Heart left ventricle (tissue), 16 donors: ENCODE measurements at places on chromosomes 1 and 21.

DNA sequence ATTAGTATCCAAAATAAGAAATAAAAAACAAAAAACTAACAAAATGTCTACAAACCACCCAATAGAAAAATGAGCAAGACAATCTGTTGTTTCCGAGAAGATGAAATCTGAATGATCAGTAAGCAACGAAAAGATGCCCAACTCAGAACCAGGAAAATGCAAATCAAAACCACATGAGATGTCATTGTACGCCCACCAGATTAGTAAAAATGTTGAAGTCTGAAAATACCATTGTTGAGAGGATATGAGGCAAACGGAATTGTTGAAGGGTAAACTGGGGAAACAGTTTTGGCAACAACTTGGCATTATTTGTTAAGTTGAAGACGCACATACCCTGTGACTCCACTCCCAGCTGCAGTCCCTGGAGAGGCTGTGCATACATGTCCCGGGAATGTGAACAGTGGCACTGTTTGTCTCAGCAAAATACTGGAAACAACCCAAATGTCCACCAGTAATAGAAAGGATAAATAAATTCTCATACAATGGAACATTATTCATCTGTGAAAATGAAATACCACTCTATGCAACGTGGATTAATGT, 10.6 kb downstream of the ZBTB17 start:
- DNase-seq: no peak
- H3K36me3 ChIP-seq: peaks cover 19% of the 10 kb centered on the region

DNA sequence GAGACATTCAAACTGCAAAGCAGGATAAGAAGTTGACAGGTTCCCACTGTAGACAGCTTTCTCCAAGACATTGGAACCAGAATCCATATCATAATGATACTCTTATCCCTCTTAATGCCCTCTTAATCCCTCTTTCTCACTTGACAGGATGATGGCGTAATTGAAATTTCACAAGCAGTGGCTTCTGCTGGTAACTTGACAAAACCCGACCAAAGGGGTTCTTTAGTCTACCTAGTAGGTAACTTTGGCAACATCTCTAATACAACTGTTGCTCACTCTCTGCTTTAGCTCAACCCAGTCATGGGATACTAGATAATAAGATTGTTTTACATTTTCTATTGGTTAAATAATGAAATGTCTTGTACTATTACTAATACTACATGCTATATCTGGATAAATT, 34.7 kb downstream of the S100A10 start:
- H3K27me3 ChIP-seq: no peaks in the 10 kb centered on the region
- no peak overlapping the region for H3K4me3 ChIP-seq
- peaks cover 12% of the 10 kb centered on the region for H3K4me1 ChIP-seq
- DNase-seq: no peak
- H3K27ac ChIP-seq: no peak overlapping the region
- H3K36me3 ChIP-seq: no peaks in the 10 kb centered on the region

DNA sequence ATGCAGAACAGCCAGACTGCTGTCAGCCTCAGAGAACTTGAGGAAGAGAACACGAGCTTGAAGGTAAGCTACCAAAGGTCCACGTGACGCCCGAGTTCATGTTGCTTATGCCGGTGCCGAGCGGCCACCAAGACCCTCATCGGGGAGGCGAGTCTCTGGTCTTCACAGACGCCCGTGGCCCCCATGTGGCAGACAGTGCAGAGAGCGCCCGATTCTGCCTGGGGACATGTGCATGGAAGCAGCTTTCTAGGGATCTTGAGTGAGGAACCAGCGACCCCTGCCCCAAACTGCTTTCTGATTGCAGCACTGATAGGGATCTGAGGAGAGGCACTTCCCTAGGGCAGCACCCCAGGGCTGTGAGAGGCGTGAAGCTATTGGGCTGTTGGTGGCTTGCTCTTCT, 56.3 kb upstream of the DIP2A start:
- peaks cover 80% of the 10 kb centered on the region for H3K36me3 ChIP-seq
- DNase-seq: no peak
- H3K27ac ChIP-seq: no peak overlapping the region
- H3K27me3 ChIP-seq: no peaks in the 10 kb centered on the region
- no peaks in the 10 kb centered on the region for H3K4me1 ChIP-seq
- H3K4me3 ChIP-seq: no peak overlapping the region

GRCh38 chr1:27624467-27625178, 10.4 kb downstream of the FGR start:
- no peak overlapping the region for H3K27ac ChIP-seq
- no peak overlapping the region for H3K4me3 ChIP-seq
- peaks cover 18% of the 10 kb centered on the region for H3K4me1 ChIP-seq

DNA sequence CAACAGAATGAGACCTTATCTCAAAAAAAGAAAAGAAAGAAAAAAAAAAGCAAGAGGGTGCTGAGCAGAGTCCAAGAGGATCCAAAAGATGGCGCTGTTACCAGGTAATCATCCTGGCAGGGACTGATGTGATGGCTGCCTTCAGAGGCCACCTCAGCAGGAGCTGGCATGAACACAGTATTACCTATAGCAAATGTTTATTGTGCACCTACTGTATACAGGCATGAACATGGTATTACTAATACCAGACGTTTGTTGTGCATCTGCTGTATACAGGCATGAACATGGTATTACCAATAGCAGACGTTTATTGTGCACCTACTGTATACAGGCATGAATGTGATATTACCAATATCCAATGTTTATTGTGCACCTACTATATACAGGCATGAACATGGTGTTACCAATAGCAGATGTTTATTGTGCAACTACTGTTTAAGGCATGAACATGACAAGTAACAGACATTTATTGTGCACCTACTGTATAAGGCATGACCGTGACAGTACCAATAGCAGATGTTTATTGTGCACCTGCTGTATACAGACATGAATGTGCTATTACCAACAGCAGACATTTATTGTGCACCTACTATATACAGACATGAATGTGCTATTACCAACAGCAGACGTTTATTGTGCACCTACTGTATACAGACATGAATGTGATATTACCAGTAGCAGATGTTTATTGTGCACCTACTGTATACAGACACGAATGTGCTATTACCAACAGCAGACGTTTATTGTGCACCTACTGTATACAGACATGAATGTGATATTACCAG, 115.1 kb upstream of the TMEM51 start:
- no peaks in the 10 kb centered on the region for H3K4me1 ChIP-seq
- peaks cover 3% of the 10 kb centered on the region for H3K36me3 ChIP-seq
- no peak overlapping the region for H3K4me3 ChIP-seq

- H3K4me3 ChIP-seq: no peak overlapping the region
- no peak for DNase-seq
- H3K27ac ChIP-seq: no peak overlapping the region
These were observed 201.2 kb upstream of the L1TD1 start for GRCh38 chr1:61993331-61993961.

GRCh38 chr1:109509176-109510134, at the start of gene AMIGO1:
AMIGO1 (minus strand) TSS chr1:109509727; CDS start chr1:109508912, 815 bp downstream.
- peak within 1 kb of the TSS; percentile 65 for H3K27ac ChIP-seq
- DNase-seq: peak; percentile 62

GRCh38 chr1:212612041-212612961, 3.7 kb downstream of the ATF3 start:
- H3K4me1 ChIP-seq: peaks cover 23% of the 10 kb centered on the region
- no peak overlapping the region for H3K27ac ChIP-seq
- H3K27me3 ChIP-seq: no peaks in the 10 kb centered on the region
- peaks cover 27% of the 10 kb centered on the region for H3K36me3 ChIP-seq

DNA sequence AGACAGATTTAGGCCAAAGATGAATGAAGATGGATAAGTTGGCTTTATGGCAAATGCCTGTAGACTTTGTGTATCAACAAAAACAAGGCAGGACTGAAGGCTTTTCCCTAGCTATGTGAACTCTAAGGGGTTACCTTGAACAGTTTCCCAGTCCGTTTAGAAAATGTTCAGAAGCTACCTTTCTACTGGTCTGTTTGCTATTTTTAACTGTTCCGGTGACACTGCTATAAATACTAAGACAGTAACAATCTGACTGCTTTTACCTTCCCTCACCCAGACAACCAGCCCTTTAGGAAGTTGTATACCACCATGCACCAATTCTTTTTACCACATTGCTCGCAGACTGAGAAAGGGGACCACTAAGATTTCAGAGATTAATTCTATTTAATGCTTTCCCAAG, 102.2 kb downstream of the PHTF1 start:
- peaks cover 20% of the 10 kb centered on the region for H3K36me3 ChIP-seq
- no peak for DNase-seq
- H3K4me3 ChIP-seq: no peak overlapping the region
- peaks cover 6% of the 10 kb centered on the region for H3K4me1 ChIP-seq
- no peak overlapping the region for H3K27ac ChIP-seq

- H3K27me3 ChIP-seq: no peaks in the 10 kb centered on the region
- no peak overlapping the region for H3K27ac ChIP-seq
- no peak overlapping the region for H3K4me3 ChIP-seq
- peaks cover 45% of the 10 kb centered on the region for H3K36me3 ChIP-seq
- H3K4me1 ChIP-seq: peaks cover 2% of the 10 kb centered on the region
- DNase-seq: no peak
These were observed 32.1 kb downstream of the MX1 start for GRCh38 chr21:41458121-41458520.

GRCh38 chr1:21299780-21300395, 9.6 kb upstream of the ECE1 start:
- DNase-seq: no peak
- peaks cover 18% of the 10 kb centered on the region for H3K4me1 ChIP-seq
- H3K4me3 ChIP-seq: no peak overlapping the region
- H3K27ac ChIP-seq: peak overlapping the region; percentile 6
- H3K27me3 ChIP-seq: no peaks in the 10 kb centered on the region

DNA sequence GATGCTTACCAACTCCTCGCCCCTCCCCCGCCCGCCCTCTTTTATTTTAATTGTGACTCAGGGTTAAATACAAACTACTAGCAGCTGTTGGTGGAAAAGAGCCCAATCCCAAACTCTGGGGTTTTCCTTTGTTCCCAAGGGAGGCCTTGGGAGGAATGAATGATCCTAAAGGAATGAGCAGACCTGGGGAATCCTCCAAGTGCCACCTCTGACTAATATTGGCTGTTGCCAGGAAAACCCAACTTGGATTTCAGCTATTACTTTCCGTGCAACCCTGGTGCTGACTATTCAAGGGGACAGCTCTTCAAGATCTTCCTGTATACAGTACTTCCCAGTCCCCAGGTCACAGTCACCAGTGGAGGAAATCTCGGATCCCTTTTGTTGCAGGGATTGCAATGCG, 1.3 kb upstream of the S100A10 start:
- no peaks in the 10 kb centered on the region for H3K27me3 ChIP-seq
- DNase-seq: no peak
- H3K36me3 ChIP-seq: no peaks in the 10 kb centered on the region
- H3K4me1 ChIP-seq: peaks cover 33% of the 10 kb centered on the region
- H3K4me3 ChIP-seq: no peak overlapping the region

DNA sequence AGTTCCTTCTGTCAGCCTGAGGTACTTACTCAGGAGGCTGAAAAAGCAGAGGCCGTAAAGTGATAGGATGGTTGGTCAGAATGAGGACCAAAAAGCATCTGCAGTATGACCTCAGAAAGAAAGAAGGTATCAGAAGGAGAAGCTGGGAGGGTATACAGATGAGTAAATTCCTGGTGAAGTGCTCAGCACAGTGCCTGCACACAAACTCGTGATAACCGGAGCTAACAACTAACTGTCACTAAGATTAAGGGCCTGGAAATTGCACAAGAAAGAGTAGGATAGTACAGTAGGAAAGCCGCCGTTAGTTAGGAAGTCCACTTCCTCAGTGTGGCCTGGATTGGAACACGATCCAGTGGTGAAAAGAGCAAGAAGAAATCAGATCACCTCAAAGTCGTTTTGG, 62.6 kb downstream of the VPS26C start:
- no peaks in the 10 kb centered on the region for H3K27me3 ChIP-seq
- H3K4me1 ChIP-seq: peaks cover 16% of the 10 kb centered on the region
- H3K4me3 ChIP-seq: no peak overlapping the region
- peaks cover 5% of the 10 kb centered on the region for H3K36me3 ChIP-seq

GRCh38 chr1:147853391-147853790, 49.2 kb upstream of the GJA8 start:
- no peaks in the 10 kb centered on the region for H3K36me3 ChIP-seq
- no peak for DNase-seq
- no peak overlapping the region for H3K27ac ChIP-seq
- no peaks in the 10 kb centered on the region for H3K27me3 ChIP-seq
- H3K4me1 ChIP-seq: no peaks in the 10 kb centered on the region

GRCh38 chr1:46188295-46189030, 9.8 kb downstream of the POMGNT1 start:
- no peaks in the 10 kb centered on the region for H3K27me3 ChIP-seq
- no peaks in the 10 kb centered on the region for H3K36me3 ChIP-seq
- no peak overlapping the region for H3K27ac ChIP-seq
- peaks cover 18% of the 10 kb centered on the region for H3K4me1 ChIP-seq
- no peak overlapping the region for H3K4me3 ChIP-seq
- no peak for DNase-seq
